ENCODE measurements at places on chromosomes 3 and 15.

DNA sequence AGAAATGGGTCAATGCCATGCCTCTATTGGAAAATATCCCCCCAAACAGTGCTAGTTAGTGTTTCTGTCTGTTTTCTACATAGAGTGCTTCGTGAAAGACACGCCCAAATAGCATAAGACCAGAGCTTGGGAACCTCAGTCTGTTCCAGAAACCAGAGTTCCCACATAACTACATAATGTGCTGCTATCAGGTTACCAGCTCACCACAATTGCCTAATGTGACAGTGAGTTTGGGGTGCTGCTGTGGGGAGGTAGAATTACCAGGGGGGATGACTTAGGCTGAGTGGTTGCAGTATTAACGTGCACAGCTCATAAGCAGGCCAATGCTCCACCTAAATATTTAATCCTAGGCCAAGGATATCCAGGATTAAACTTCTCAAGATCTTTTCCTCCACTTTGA is 39.2 kb downstream of the DUT start:
- no peak for DNase-seq

DNA sequence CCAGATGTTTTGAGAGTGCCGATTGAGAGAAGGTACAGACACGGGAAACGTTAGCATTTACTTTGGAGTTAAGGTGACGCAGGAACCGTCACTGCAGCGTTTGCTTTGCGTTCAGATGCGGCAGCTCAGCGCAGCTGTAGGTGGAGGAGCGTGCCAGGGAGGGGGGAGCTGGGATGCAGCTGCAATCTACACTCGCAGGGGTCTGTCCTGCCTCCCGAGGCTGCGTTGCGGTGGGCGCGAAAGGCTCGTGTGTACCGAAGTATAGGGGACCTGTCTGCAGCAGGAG is 425 bp upstream of the FYTTD1 start:
- no peak for DNase-seq

- no peak for DNase-seq
Measured at GRCh38 chr15:95577927-95578326, 752.6 kb upstream of the NR2F2 start.

DNA sequence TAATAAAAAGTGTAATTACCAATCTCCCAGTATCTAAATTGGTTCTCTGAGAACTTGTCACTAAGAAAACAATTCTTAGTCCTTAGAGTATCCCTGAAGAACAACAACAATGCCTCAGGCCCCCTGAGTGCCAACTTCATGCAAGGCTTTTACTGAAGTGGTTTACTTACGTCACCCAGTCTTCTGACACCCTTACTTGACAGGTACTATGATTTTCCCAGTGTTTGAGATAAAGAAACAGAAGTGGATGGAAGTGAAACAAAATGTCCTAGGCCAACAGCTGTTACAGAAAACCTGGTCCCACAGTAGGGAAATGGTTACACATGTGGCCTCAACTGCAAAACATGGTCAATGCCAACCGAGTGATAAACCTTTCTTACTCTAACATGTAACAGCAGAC is 331.1 kb downstream of the FOXP1 start:
- DNase-seq: no peak

DNA sequence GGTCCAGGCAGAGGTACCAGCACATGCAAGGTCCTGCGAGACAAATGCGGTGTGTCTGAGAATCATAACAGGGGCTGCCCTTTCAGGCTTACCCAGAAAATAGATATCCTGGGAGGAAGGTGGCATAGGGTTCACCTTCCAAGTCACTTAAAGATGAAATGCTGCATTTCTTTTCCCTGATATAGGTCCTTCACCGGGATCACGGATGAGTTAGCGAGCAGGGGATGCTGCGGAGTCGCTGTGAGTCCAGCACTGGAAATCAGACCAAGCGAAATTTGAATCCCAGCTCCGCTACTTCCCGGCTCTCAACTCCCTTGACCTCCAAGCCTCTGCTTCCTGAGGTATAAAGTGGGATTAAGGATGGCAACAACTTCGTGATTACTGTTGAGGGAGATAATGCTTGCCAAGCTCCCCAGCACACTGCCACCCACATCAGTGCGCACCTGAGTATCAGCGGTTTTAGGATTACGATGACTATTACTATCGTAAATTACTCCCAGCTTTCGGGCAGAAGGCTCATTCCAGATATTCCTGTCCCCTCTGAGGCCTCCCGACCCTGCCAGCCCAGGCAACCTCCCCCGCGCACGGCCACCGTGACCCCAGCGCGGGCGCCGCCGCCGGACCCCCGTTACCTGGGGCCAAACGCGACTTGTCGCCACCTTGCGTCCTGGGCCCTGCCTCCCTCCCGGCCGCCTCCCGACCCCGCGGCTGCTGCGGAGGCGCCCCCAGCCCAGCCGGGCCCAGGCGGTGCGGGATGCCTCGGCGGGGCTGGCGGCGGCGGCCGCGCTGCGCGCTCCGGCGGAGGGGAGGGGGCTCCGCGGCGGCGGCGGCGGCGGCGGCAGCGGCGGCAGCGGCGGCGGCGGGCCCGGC is 589 bp upstream of the GPR27 start:
- no peak for DNase-seq

DNA sequence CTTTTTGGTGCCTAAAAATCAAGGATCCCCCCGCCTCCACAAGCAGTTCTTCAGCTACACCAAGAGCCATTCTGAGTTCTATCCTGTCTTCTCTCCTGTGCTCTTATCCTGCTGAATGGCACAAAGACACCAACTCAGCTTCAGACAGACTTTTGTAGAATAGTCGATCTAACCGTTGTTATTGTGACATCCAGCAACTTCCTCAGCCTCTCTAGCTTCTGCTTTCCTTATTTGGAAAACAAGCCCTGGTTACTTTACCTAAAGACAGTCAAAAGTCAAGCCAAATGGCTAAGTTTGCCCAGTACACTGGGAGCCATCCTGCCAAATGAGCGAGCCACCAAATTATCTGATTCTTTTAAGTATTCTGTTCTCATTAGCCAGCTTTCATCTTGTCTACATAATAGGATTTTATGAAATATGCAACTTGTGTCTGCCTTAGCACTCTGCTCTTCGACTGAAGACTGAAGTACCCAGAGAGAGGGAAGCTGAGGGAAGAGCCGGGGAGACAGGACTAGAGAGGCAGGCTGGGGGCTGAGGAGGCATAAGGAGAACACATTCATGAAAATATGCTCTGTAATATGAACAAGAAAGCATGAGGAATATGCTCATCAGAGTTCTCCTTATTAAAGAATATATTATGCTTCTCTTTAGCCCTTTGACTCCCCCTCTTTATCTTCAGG is 35.1 kb downstream of the LYZL4 start:
- no peak for DNase-seq

GRCh38 chr3:29525254-29525881 is 244.5 kb downstream of the RBMS3 start:
- DNase-seq: no peak

DNA sequence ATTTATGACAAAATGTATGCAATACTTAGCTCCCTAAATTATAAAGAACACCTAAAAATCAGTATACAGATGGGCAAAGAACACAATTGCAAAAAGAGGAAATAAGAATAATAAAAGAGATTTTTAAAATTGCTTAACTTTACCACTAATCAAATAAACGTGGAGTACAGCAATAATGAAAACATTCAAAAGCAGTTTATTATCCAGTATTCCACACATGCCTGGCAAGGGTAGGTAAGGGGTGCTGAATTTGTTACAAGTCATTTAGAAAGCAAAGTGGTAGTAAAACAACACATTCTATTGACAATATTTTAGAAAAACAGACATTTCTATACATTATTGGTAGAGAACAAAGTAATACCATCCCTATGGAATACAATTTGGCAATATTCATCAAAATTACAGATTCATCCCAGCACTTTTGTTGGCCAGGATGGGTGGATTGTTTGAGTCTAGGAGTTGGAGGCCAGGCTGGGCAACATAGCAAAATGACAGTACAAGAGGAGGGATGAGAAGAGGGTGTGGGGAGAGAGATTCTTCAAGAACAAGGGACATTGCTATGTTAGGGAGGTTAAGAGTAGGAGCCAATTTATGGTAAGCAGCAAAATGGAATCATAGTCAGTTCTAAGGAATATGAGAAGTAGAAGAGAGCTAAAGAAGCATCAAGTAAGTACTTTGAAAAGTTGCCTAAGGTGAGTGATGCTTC is 3.7 kb upstream of the ACKR4 start:
- no peak for DNase-seq

DNA sequence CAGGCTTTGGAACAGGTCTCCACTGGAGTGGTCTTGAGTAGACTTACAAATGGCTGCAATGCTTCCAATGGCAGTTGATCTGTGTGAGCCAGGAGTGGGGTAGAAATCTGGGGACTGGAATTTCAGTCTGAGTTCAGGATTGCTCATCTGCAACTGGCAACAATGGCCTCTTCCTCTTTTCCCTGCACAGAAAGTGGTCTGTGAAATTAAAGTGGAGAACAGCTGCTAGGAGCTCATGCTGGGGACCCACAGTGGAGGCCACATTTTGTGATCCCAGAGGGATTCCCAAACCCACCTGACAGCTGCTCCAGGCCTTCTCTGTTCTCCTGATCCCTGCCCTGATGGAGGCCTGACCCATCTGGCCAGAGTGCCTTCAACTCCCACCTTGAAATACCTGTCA is 49.6 kb downstream of the CEMIP start:
- no peak for DNase-seq

GRCh38 chr3:192916371-192917027 is 1.2 kb downstream of the MB21D2 start:
- no peak for DNase-seq

DNA sequence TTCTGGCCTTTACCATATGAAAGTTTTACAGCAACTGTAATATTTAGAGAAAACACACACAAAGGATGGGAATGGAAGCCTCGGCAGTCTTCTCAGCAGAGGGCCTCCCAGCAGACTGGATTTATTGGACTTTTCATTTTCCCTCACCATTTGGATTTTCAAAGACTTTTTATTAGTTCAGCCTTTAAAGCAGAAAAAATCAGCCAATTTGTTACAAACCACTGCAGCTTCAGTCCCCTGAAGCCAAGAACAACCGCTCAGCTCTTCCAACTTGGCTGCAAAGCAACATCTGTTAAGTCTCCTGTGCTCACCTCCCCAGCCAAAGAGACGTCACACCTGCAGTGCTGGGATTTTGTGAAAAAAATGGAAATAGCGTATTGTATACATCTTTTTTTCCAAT is 120.8 kb downstream of the GMPS start:
- DNase-seq: no peak

GRCh38 chr15:55628369-55628730 is 40.2 kb upstream of the PYGO1 start:
- DNase-seq: no peak

DNA sequence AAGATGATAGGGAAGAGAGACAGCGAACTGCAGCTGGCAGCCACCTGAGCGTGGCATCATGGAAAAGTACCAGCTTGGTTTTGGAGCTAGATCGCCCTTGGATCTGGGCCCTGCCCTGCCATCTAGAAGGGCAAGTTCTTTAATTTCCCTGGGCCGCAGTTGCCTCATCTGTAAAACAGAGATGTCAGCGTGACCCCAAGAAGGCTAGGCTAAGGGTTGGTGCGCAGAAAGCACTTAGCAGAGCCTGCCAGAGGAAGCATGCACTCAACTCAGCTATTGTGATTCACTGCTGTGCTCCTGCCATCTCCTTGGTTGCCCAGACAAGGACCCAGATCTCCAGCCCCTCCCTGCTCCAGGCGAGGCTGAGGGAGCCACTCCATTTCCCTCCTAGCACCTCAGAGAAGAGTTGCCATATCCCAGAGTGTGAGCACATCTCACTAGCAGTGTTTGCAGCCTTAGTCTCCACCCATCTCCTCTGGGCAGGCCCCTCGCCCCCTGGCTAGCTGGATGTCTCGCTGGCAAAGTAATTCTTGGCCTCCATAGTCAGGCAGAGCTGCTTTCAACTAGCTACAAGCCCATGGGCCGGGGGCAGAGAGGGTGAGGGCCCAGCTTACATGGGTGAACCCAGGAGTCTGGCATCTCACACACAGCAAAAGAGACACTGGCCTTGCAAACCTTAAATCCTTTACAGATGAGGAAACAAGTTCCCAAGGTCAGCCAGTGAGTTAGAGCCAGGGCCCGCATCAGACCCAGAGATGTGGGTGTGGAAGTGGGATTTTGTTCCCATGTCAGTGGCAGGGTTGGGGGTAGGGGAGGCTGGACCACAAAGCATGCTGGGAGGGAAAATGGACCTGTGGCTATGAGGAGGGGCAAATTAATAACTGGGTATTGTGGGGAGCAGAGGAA is 280.7 kb upstream of the TLE3 start:
- DNase-seq: no peak

- DNase-seq: no peak
Measured at GRCh38 chr3:66372681-66373350, 128.0 kb downstream of the LRIG1 start.

DNA sequence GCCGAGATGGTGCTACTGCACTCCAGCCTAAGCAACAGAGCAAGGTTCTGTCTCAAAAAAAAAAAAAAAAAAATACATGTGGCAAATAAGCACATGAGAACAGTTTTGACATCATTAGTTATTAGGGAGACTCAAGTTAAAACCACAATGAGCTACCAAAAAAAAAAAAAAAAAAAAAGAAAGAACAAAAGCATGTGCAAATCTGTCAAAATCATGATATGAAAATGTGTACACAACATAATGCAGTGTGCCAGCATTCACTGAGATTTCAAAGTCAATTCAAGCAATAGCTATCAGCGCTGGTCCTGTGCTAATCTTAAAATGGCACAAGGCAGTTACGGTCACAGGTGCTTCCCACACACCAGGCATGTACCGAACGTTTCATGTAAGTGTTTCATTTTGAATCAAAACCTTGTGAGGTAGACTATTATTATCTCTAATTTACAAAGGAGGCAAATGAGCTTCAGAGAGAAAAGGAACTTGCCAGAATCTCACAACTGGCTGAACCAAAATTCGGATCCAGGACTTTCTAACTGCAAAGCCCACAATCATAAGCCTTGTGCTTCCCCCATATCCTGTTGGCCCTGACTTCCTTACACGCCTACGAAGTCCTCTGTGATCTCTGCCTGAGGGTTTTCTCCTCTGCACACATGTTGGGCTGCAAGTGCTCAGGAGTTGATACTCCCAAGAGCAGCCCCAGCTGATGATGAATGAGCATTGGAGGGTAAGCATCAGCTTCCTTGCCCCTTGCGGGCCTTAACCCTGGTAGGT is 200.1 kb upstream of the PROK2 start:
- no peak for DNase-seq
